Putamen (tissue), 1 donor: ENCODE measurements at places on chromosomes 3 and 15.

GRCh38 chr3:159711560-159712333 is 276.9 kb upstream of the IL12A start:
- no peak for DNase-seq

- DNase-seq: no peak
Measured at GRCh38 chr3:52298149-52299098, 10.8 kb downstream of the GLYCTK start.

DNA sequence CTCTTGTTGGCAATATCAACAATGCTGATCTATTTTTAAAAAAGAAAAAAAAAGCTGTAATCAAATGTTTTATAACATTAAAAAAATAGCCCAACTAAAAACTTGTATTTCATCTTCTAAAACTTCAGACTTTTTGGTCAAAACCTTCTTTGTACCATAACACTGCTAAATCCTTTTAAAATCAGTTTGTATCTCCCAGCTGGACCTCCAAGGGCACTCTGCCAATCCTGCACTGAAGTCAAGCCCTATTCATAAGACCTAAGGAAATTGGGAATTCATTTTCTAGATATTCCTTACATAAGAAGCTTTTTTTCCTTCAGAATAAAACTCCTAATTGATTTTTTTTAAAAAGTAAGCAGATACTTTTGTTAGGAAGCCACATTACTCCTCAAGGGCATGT is 38.2 kb upstream of the HCLS1 start:
- no peak for DNase-seq

DNA sequence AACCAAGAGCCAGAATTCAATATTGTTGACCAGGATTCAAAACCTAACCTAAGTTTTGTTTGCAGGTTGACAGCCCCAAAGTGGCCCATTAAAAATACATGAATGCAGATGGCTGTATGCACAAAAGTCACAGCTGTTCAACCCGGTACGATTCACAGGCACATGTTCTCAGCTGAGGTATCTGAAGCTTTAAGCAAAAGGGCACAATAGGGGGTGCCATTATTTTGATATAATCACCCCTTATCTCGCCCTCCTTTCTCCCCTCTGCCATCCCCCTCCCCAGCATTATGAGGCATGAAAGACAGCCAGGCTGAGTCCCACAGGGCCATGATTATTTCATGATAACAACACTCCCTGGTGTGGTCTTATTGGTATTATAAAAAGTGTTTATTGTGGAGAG is 264.9 kb downstream of the EBLN2 start:
- no peak for DNase-seq

DNA sequence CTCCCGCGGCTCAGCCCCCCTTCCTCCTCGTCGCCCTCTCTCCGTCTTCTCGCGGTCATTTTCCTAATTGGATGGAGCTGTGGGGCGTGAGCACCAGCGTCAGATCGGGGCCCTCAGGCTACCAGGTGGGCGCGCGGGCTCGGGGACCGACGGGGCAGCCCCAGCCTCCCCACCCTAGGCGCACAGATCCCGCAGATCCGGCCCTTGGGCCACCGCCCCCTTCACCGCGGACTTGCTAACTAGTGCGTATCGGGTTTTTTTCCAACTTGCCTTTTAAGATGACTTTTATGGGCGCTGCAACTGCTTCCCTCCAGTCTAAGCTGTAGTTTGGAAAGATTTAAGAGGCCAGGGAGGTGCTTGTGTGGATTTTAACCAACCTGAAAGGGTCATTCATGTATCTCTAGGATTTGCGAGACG is 1.3 kb downstream of the ZNF710 start:
- DNase-seq: no peak

- no peak for DNase-seq
Measured at GRCh38 chr15:48389691-48390143, 58.5 kb downstream of the DUT start.

DNA sequence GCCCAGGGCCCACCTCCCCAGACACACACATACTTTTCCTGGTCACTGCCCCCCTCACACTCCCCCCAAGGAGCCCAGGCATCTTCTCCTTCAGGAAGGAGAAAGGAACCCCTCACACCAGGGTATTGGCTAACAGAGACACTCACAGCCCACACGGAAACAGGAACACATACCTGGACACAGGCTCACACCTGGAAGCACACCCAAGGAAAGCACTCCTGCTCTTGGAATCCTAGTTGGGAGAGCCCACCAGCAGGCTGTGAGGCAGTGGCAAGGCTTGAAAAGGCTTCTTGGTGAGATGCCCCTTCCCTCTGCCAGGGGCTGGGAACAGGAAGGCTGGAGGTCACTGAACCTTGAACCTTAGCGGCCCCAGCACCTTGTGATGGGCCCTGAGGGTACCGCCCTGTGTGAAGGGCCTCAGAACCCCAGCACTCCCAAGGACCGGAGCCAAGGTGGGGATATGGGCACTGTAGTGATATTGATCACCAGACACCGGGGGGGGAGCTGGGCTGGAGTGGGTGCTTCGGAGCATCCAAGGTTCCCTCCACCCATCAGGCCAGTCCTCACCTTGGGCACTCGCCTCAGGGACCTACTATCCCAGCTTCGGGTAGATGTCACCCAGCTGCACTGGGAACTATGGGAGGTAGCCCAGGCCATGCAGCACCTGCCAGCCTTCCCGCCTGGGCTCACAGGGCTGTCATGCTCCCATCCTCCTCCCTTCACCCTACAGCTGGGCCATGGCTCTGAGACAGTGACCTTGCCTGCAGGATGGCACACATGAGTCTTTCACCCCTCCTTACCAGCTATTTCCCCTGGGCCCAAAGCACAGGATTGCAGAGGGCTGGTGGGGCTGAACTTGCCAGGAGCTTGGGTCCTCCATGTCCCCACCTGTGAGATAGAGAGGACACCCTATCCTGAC is 16.4 kb downstream of the MYL3 start:
- no peak for DNase-seq

DNA sequence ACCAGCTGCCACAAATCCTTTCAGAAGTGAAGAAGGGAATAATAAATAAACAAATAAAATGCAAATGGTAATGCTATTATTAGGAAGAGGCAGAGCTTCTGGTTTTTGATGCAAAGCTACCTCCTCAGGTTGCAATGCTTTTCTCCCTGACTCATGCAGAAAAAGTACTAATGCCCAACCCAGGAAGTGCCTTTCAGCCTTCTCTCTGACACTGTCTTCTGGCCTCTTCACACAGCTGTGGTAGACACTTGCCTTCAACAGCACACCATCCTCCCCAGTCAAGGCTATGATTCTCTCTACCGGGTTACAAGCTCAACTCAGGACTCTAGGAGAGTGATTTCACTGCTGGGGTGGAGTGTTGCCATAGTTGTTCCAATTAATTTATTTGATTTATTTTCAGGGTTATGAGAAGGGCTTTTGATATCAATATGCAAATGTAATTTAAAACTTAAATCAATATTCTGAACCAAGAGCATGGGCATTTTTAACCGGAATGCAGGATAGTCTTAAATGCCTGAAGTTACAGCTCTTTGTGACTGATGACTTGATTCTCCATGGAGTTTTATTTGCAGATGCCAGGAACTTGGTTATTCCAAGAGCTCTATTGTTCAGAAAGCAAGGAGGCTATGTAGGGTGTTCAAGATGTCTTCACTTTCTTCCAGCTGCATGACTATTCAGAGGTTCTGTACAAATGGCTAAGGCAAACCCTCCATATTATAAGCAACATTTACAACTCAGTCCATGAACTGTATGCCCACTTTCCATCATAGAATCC is 27.1 kb upstream of the GALNT15 start:
- DNase-seq: no peak

DNA sequence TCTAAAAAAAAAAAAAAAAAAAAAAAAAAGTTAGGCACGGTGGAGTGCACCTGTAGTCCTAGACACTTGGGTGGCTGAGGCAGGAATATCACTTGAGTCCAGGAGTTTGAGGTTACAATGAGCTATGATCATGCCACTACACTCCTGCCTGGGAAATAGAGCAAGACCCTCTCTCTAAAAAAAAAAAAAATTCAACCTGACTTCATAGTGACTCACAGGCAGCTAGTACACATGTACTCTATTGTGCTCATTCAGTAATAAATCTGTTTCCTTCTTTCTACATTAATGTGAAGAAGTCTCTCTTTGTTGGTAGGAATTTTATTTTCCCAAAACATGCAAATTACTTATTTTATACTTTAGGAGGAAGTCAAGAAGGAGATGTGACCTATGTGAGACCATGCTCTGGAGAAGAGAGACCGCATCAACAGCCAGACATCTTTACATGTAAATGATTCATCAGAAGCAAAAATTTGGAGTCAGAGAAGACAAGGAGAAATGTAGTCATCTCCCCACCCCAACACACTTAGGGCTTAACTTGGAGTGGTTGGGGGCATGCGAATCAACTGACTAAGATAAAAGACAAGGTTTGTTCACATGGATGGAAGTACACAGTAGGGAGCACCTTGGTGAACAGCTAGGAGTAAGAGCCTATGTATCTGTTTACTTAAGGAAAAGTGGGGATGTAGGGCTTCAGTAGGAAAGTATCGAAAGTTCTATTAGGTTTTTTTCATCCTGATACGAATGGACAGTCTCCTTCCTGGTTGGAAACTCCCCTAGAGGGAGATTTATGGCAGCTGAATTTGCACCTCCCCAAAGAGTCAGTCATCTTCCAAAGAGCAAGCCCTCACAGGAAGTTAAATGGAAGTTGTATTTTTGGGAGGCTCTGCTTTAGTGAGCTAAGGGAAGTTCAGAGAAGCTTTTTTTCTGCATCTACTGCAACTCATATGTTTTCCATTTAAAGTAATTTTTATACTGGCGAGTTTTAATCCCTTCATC is 23.0 kb upstream of the NMD3 start:
- no peak for DNase-seq

- DNase-seq: no peak
Measured at GRCh38 chr3:47617086-47618010, 38.7 kb upstream of the CSPG5 start.

DNA sequence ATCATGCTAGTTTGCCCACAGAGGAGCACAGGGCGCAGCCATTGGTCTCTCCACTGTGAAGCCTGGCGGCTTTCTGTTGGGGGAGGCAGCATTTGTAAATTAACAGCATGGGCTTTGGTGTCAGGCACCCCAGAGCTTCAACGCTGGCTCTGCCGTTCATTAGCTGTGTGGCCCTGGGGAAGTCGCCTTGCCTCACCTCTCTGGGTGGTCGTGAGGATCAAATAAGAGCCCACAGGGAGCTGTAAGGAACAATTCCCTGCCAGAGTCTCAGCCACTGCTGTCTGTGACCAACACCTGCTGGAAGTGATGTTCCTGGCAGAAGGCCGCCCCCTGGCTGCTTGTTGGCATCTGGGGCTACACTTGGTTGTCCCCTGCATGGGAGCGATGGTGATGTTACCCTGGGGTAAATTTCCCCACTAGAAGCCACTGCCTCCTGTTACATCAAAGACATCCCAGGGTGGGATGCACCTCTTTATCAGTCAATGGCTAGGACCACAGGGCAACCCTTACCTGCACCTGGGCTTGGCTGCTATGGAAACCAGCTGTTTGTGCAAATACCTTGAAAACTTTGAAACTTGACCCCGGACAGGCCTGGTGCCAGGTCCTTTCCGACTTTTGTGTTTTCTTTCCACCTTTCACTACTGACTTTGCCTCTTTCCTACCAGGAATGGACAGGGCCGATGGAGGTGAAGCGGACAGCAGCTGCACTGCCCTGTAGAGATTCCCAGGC is 36.9 kb downstream of the DNASE1L3 start:
- DNase-seq: no peak

DNA sequence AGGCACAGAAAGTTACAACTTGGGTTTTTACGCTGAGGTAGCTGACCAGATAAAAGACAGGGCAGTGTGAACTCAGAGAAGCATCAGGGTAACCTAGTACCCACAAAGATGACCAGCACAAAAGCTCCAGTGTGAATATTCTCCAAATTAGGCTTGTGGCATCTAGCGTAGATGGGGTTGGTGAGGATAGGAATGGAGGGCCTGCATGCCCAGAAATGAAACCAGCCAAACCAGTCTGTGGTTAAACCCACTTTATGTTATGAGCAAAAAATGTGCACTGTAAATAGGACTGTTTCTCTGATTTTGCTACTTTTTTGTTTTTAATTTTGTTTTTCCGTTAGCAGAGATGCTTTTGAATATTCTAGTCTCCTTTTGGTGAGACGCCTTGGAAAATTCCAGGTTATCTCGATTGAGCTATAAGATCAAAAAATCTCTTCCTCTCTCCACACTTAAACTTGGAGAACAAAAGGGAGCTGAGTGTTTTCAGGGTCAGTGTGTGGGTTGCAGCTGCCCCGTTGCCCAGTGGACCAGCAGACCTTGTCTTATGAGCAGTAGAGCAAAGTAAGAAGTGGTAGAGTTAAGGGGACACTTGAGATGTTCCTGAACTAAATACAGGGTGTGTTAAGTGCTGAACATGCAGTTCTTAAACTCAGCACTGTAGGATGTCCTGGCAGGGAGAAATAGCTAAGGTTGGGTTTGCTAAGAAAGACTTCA is 132.9 kb downstream of the C3orf38 start:
- no peak for DNase-seq

- DNase-seq: no peak
Measured at GRCh38 chr3:101873619-101874018, 24.3 kb downstream of the NFKBIZ start.

DNA sequence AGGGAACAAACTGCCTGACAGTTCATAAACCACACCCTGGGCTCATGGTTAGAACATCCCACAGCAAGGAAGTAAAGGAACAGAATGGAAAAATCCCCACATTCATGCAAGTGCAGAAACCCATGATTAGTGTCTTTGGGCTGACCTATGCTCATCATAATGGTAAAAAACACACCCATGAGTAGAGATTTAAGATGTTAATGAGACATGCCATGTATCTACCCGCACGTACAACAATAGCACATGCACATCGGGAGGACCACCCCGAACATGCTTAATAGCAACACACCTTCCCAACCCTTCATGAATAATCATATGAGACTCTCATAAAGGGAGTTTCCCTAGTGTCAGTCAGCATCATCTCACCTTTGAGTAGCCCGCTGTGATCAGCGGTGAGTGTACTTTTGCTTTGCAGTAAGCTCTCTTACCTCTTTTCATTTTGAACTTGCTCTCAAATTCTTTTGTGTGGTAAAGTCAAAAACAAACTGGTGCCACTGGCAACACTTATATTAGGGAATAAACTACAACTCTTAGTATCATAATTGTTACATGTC is 23.2 kb downstream of the ZBED2 start:
- DNase-seq: no peak

GRCh38 chr3:103847081-103848062 is 1412.6 kb downstream of the ZPLD1 start:
- DNase-seq: no peak

DNA sequence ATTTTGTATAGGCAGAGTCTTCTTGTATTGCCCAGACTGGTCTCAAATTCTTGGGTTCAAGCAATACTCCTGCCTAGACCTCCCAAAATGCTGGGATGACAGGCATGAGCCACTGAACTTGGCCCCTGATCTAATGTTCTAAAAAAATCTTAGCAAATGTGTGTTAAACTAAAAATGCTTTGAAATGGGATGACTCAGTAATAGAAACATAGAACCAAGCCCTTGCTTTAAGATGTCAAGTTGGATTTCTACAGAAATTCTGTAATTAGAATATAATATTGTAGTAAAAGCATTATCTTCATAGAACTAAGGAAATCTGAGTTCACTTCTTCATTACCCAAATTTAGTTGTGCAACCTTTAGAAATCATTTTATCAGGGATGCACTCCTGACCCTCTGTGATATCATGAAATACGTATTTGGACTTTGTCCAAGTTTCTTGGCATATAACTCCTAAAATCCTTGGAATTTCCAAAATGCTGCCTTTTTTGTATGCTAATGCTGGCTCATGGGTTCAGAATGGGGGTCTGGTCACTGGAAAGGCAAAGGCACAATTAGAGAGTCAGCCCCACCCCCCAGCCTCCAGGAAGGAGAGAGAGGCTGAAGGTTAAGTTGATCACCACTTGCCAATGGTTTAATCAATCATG is 217.3 kb downstream of the TP63 start:
- no peak for DNase-seq

GRCh38 chr15:64187396-64188191 is 24.8 kb upstream of the PPIB start:
- no peak for DNase-seq
